Muscle of back (tissue), 13 donors: ENCODE measurements at places on chromosomes 6 and 20. TPM values are rescaled to one million over a fixed set of nuclear protein-coding genes. Genes with fewer than 3 reads are reported as not detected.
A peak's percentile ranks its signal among the peaks of the same experiment; 100 is the strongest.

The SRSF12 gene
- polyA plus RNA-seq = 3.3 TPM

The TCP11 gene
- polyA plus RNA-seq = 0.24 TPM

The KHDC1L gene
- polyA plus RNA-seq = not detected

GRCh38 chr20:61168605-61169004 lies 83.5 kb upstream of the CDH4 start:
- DNase-seq = no peak

The FRS3 gene
- 6.5 TPM for polyA plus RNA-seq

DNA sequence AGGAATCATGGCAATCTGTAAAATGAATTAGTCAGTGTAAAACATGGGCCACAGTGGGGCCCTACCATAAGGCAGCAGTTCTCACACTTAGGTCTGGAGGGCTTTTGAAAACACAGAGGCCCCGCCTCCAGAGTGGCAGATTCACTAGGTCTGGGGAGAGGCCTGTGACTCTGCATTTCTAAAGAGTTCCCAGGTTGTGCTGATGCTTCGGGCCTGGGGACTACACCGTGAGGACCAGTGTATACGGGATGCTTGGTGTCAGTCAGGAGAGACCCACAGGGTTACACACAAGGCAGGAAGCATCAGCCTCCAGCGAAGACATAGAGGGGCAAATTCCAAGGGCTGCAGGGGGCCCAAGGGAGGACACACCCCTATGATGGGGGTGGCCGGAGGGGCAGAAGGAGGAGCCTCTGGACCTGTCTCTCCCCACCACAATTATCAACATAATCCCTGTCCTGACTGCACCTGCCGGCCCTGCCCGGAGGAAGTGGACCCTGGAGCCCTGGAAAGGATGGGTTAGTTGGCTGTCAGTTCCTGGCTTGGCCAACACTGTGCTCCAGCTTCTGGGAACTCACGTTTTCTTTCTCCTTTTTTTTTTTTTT lies 46.7 kb downstream of the FGD2 start:
- no peak for DNase-seq

GRCh38 chr20:58597249-58597891 lies 53.7 kb upstream of the STX16 start:
- peak; percentile 93 for DNase-seq

GRCh38 chr6:28207510-28208110 lies 17.5 kb upstream of the ZSCAN9 start:
- no peak for DNase-seq

DNA sequence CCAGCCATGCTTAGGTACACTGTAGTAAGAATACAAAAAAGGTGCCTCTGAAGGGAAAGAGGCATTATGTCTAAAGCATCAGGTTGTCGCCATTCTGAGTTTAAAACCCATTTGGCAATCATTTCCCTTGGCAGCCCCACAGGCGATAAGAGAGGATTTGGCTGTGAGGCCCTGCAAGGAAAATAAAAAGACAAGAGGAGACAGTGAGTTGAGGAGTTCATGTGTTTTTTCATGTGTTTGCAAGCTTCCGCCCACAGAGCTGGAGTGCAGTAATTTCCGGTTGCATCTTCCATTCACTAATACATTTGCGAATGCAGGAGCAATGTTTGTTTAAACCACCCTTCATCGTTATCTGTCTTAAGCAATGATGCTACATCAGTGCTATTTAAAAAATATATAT lies 138.5 kb upstream of the SOX4 start:
- no peak for DNase-seq

The RBM24 gene
- polyA plus RNA-seq = 326 TPM

The KIF25 gene
- 0.96 TPM for polyA plus RNA-seq

GRCh38 chr6:110137924-110138887 lies 41.3 kb downstream of the WASF1 start:
- DNase-seq = no peak

DNA sequence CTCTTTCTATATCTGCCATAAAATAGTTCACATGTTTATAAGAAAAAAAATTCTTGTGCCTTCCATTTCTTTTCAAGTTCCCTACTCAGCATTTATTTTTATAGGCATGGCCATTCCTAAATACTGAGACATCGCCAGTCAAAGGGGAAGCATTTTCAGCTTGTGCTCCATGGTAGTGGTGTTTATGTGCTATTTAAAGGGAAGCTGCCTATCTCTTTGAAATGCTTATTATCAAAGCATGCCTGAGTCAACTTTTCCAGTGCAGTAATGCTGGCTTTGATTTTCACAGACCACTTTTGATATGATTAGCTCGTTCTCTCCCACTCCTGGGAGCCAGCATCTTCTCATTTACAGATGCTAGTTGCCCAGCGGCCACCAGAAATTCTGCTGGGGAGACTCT lies 124.1 kb upstream of the RIN2 start:
- no peak for DNase-seq

The TUBB2B gene
- 59.4 TPM for polyA plus RNA-seq

The SIRPD gene
- polyA plus RNA-seq = not detected

DNA sequence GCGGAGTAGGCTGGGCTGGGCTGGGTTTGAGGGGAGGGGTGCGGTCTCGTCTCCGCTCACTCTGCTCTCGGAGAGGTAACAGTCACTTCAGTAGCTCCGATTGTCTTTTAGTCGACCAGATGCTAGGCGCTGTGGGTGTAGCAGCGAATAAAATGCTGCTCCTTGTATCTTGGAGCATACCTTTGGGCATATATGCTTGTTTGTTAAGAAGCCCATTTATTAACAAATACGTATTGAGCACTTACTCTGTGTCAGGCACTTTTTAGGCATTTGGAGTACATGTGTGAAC lies 545 bp downstream of the ACTR5 start:
- no peak for DNase-seq

GRCh38 chr6:109526905-109527628 lies 44.0 kb upstream of the ZBTB24 start:
- peak; percentile 61 for DNase-seq

DNA sequence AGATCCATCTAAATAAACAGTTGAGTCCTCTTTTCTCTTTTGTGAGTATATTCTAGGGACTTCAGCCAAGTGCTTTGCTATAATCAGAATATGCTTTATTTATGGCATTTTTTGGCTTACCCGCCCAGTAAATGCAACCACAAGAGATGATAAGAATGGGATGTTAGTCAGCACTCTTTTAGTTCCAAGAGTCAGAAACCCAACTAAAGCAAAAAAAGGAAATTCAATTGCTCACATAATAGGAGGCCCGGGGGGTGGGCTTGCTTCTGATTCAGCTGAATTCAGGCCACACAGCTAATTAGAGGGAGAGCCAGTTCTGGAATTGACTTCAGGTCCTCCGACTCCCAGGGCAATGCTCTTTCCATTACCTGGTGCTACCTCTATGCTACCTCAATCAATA lies 250.6 kb downstream of the FARS2 start:
- peak; percentile 22 for DNase-seq

DNA sequence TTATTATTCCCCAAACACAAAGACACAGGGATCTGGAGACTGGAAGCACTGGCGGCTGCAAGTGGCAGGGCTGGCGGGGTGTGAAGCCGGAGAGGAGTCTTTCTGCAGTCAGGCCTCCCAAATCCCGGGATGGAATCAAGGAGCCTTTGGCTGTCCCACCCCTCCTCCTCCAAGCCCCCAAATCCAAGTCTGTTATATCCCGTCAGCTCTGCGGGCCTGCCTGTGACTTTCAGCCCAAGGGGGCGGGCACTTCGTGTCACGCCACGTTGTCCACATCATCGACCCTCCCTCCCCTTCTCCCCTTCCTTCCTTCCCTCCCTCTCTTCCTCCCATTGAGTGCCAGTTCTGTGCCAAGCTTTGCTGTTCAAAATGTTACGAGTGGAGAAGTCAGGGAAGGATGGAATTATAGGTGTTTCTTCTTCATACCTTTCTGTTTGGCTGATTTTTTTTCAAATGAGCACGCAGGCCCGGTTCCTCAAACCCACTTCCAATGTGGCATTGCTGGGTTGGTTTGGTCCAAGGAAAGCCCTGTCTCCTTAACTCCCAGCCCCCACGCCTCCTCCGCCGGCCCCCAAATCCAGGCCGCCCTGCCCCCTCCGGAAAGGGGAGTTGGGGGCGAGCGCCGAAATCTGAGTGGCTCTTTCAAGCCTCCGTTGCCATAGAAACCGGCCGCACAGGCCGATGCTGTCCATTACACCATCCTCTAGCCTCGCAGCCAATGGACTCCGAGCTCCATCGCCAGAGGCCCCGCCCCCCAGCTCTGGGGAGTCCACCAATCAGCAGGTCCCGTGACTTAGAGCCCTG lies 12.7 kb downstream of the ZCCHC3 start:
- peak; percentile 100 for DNase-seq

The VNN1 gene
- 0.33 TPM for polyA plus RNA-seq

The FBXO5 gene
- 13.1 TPM for polyA plus RNA-seq

The TPX2 gene
- polyA plus RNA-seq = 28.6 TPM

GRCh38 chr20:3727401-3728021 lies 5.0 kb upstream of the HSPA12B start:
- DNase-seq = peak; percentile 74

The DNAH8 gene
- polyA plus RNA-seq = 1.7 TPM

DNA sequence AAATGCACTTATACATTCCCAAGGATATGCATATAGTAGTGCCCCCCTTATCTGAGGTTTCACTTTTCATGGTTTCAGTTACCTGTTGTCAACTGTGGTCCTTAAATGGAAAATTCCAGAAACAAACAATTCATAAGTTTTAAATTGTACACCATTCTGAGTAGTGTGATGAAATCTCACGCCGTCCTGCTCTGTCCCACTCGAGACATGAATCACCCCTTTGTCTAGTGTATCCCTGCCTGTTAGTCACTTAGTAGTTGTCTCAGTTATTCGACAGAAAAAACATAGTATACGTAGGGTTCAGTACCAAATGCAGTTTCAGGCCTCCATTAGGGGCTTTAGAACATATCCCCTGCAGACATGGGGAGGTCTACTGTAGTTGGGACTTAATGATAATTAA lies 57.0 kb downstream of the MAP1LC3A start:
- DNase-seq = no peak

The SNHG17 gene
- 16.2 TPM for polyA plus RNA-seq

DNA sequence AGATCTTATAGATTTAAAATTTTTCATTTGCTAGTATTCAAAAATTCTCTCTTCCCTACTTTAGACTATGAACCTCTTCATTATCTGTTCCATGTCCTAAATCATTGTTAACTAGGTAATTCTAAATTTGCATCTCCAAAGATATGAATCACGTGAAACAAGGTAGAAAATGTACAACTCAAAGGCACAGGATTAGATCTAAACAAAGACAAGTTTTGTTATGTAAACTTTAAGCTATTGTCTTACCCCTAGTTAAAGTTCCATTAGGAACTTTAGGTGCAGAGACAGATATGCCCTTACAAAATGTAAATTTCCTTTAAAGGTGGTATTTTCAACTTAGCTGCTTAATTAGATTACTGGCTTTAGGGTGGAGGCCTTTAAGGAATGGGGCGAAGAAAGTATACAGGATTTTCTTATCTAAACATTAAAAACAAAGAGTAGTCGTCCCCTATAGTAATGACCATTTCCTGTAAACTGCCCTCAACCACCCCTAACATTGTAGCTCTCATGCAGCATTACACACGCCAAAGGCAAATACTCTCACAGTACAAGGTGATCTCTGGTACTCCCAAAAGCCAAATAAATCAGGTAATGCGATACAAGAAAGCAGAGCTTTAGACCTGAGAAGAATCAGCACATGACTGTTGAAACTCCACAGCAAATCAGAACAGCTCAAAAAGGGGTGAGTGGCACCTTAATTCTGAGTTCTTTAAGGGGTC lies 57.4 kb upstream of the MRAP2 start:
- DNase-seq = no peak

DNA sequence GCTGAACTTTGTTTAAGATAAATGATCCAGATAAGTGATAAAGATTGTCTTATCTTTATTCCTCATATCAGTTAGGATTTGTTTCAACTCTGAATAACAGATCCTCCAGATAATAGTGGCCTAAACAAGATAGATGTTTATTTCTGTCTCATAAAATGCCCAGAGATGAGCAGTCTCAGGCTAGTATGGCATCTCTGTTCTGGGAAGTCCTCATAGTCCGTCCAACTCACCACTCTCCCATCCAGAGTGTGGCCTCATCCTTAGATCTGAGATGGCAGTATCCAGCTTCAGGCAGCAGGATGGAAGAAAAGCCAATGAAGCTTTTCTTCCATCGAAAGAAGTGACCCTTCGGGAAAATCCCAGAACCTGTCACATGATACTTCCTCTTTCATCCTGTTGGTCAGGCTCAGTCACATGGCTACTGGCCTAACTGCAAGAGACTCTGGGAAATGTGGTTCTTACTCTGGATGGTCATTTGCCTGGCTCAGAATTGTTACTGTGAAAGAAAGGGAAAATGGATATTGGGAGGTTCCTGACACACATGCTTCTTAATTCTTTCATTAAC lies 29.4 kb upstream of the TAGAP start:
- DNase-seq = peak; percentile 40

GRCh38 chr6:3899970-3900439 lies 50.8 kb downstream of the FAM50B start:
- DNase-seq = no peak

GRCh38 chr20:17856024-17856564 lies 112.5 kb downstream of the SNX5 start:
- no peak for DNase-seq

GRCh38 chr6:169168706-169169105 lies 84.9 kb downstream of the THBS2 start:
- DNase-seq = no peak

DNA sequence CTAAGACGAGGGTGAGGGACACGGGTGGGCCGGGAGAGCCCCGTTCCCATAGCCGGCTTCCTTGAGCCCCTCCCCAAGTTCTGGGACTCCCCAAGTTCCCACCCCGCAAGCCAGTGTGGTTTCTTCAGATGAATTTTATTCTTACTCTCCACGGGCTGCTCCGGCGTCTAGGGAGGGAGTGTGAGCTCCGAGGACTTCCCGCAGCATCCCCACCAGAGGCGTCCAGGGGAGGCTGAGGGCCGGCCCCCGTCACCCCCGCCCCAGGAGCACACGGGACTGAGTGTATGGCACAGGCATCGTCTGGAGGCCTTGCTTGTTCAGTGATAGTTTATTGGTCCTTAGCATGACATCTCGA lies 10.0 kb upstream of the SLC4A11 start:
- no peak for DNase-seq

GRCh38 chr20:59448851-59449444 lies 148.5 kb downstream of the EDN3 start:
- no peak for DNase-seq

The VGLL2 gene
- polyA plus RNA-seq = 127 TPM

DNA sequence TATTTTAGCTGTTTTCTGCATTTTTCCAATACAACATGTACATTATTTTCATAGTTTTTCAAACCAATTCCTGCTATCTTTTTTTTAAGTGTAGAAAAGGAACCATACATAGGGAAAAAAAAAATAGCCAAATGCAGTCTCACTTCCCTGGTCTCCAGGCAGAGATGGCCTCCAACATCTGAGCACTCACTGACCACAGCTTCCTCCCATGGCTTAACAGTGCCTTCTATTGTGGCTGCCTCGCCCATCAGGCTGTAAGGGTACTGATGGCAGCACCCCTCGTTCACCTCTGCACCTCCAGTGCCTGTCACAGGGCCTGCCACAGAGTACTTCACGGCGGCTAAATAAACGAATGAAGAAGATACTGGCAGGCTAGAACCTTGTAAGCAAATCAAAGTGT lies 591.1 kb downstream of the PTPRT start:
- no peak for DNase-seq

- DNase-seq = no peak
These were observed 237.7 kb downstream of the FOXA2 start for GRCh38 chr20:22346716-22347115.
